Stimulated activated CD8-positive, alpha-beta memory T cell treated with anti-CD3 and anti-CD28 coated beads, Interleukin-4, amount 100 ng/mL, for 1 hour (primary cell): ENCODE measurements at places on chromosomes 13 and 19.

- DNase-seq, result no peak
Observed at GRCh38 chr19:54193011-54193410, 1.9 kb downstream of the TSEN34 start.

GRCh38 chr19:40974633-40975037 lies 16.4 kb upstream of the CYP2B6 start:
- peak; percentile 69 for DNase-seq

DNA sequence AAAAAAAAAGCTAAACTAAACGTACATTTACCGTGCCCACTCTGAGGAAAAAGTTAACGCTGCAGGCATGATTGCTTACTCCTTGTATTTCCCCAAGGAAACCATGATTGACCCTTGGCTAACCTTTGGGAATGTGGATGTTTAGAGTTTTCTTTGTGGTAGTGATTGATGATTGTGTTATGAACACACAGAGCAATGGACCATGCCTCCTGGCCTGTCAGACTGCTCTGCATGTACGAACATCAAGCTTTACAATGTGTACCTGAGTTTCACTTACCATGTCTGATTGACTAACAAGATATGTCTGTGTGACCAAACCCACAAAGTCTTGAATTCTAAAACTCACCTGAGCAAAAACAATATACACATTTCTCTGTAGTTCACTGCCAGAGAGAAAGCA lies 35.1 kb downstream of the MYCBP2 start:
- DNase-seq, result no peak

DNA sequence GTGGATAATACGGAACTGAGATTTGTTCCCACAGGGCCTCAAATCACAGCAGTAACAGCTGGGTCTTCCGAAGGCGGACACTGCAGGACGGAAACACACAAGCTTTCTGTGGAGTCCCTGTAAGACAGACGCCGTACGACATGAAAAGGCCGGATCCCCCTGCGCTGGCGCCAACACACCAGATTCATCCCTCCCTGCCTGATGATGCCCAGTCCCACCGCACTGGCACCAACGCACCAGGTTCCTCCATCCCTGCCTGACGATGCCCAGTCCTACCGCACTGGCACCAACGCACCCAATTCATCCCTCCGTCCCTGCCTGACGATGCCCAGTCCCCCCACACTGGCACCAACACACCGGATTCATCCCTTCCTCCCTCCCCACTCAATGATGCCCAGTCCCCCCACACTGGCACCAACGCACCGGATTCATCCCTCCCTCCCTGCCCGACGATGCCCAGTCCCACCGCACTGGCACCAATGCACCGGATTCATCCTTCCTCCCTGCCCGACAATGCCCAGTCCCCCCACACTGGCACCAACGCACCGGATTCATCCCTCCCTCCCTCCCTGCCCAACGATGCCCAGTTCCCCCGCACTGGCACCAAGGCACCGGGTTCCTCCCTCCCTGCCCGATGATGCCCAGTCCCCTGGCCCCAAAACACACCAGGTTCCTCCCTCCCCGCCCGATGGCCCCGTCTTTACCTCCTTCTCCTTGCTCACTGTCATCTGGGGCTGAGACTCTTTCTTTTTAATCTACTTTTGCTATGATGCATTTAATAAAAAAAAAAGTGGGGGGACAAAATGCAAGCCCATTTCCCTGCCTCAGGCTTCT lies 55.1 kb downstream of the RASA3 start:
- DNase-seq, result no peak

GRCh38 chr19:3984584-3984907 lies 717 bp downstream of the EEF2 start:
- no peak for DNase-seq

DNA sequence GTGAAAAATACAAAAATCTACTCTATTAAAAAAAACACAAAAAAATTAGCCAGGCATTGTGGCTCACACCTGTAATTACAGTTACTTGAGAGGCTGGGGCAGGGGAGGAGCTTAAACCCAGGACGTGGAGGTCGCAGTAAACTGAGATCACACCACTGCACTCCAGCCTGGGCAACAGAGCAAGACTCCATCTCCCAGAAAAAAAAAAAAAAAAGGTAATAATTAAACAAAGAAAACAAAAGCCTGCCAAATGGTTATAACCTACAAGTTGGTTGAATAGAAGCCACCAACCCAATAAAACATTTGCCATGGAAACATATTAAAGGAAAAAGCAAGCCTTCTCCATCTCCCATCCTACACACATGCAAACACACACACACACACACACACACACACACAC lies 255.2 kb downstream of the ITGBL1 start:
- DNase-seq, result no peak
